ENCODE measurements at places on chromosomes 1 and 21.

GRCh38 chr21:37357691-37358090 lies 8.9 kb upstream of the DYRK1A start:
- DNase-seq, result no peak

DNA sequence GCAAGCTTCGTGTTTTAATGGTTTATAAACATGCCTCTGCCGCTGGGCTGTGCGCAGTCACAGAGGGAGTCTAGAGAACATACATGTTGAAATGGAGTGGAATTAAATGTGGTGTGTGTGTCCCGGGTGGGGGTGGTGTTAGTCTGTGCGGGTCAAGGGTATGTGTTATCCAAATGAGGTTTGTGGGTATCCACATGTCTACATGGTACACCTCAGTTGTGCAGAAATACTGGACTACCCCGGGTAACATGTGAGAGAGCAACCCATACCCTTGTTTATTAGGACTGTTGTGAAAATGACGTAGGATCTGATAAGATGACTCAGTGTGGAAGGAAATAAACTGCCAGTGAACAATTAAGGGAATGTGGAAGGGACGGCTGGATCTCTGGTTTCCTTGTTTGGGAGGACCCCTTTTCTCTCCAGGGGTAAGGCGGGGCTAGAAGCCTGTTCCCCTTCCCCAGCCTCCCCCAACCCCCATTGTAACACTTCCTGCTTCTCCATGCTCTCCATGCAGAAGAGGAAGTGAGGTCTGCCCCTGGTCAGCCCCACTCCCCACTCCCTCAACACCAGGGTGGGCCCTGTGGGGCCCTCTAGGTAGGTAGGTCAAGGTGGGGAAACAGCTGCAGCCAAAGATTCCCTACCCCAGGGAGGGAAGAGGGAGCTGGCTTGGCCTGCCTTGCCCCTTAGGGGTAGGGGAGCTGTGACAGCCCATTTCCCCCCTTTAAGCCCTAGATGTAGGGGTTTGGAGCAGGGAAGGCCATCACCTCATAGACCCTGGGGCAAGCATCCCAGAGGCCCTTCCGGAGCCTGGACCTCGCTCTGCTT lies 690 bp downstream of the EPS8L3 start:
- peak; percentile 54 for DNase-seq

GRCh38 chr1:110475362-110476027 lies 24.5 kb downstream of the PROK1 start:
- no peak for DNase-seq

DNA sequence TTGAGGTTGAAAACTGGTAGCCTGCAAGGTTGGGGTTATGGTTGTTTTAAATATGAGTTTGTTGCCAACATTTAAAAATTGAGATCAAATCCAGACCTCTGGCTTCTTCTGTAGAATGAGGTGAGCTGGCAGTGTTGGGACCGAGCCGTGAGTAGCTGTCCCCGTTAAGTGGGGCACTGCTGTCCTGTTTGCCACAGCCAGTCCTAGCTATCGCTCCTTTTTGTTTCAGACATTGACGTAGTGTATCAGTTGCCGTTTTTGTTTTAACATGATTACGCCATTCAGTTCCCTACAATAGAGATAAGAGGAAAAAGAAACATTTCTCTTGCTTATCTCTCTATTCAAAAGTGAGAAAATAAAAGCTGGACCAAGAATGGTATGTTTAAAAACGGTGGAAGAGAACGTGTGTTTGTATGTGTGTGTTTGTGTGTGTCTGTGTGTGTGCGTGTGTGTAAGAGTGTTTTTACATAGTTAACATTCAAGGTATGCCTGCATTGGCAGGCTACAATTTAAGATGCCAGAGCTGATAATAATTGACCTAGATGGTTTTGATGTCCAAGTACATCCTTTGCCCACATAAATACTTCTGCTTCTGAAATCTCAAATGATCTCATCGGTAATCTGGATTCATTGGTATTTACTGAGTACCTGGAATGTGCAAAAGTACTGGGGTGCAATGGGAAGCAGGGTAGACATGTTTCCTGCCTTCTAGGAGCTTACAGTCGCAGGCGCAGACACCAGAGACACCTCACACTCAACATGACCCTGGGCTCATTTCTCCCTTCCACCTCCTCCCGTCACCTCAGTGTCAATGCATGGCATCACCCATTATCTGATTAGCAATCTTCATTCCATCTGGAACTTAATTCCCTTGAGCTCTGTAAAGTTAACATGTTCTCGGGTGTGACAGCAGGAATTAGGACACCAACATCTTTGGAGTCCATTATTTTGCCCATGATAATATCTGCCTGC lies 65.8 kb downstream of the HUNK start:
- no peak for DNase-seq

- DNase-seq, result no peak
Measured at GRCh38 chr1:161187311-161187710, 10.0 kb upstream of the B4GALT3 start.

DNA sequence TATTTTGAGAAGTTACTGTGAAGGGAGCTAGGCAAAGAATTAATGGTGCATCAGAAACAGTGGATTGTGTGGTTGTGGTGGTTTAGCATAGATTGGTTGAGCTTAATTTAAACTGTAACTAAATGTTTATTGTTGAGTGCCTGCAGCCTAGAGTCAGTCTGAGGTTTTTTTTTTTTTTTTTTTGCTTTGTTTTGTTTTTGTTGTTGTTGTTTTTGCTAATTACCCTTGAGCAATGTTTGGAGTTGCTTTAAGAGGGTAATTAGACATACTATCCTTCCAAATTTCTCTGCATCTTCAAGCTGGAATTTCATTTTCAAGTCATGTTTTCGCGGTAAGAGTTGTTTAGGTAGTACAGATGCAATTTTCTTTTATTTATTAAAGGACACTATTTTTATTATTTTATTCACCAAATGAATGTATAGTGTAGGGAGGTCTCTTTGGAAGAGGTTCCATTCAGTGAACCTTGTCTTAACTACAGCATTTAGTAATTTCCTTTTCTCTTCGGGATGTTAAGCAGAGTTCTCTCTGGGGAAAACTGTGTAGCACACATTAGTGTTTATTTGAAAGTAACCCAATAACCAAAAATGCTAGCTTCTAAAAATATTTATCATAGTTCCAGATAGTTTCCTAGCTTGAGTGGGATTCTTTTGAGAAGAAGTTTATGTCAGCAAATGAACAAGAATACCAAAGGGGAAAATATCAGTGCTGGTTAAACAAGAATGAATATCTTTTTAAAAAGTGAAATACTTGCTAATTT lies 82.3 kb downstream of the CLIC4 start:
- DNase-seq, result no peak

DNA sequence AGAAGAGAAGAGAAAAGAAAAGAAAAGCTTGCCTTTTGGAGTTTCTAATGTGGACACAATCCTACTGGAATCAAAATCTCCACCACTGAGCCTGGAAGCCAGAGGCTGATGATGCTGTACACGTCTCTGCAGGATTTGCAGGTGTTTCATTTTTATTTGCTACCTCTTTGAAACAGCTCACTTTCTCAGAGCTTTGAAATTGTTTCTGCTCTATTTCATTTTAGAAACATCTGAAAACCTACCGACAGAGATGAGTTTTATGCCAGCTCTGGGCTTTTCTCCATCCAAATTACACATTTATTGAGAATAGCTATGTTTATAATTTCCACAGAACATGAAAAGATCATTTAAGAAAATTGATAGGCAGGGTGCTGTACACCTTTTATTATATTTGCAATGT lies 46.2 kb downstream of the URB2 start:
- no peak for DNase-seq

- no peak for DNase-seq
Measured at GRCh38 chr1:192628396-192629057, 7.4 kb upstream of the RGS13 start.

GRCh38 chr1:89605692-89606091 lies 27.2 kb upstream of the LRRC8C start:
- no peak for DNase-seq

DNA sequence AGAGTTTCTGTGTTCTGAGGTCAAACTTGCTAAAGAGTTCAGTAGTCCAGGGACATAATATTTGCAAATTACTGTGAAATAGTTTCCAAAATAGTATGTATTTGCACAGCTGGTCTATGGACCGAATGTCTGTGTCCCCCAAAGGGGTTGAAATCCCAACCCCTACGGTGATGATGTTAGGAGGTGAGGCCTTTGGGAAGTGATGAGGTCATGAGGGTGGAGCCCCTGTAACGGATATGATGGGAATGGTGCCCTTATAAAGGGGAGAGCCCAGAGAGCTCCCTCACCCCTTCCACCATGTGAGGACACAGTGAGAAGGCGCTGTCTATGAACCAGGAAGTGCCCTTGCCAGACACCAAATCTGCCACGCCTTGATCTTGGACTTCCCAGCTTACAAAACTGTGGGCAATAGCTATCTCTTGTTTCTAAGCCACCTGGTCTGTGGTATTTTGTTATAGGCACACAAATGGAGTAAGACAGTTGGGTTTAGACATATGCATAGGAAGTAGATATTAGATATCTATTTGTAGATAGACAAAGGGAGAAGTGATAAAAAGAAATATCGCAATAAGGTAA lies 21.7 kb downstream of the RNF187 start:
- DNase-seq, result peak; percentile 28

DNA sequence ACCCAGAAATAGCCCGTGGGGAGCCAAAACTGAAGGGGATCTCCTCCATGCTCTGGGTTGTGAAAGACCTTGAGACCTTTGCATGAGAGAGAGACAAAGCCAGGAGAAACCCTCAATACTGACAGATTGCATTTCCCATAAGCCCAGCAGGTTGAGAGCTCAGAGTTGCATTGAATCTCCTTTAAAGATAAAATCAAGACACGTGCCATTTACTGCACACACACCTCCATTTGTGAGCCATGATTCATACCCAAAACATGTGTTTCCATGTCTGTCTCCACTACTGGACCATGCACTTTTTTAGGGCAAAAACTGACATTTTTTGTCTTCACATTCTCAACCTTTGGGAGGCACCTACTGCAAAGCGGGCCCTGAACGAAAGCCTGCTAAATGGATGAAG lies 144.0 kb upstream of the NRIP1 start:
- no peak for DNase-seq

GRCh38 chr1:203133970-203134725 lies 6.6 kb downstream of the ADORA1 start:
- DNase-seq, result no peak

DNA sequence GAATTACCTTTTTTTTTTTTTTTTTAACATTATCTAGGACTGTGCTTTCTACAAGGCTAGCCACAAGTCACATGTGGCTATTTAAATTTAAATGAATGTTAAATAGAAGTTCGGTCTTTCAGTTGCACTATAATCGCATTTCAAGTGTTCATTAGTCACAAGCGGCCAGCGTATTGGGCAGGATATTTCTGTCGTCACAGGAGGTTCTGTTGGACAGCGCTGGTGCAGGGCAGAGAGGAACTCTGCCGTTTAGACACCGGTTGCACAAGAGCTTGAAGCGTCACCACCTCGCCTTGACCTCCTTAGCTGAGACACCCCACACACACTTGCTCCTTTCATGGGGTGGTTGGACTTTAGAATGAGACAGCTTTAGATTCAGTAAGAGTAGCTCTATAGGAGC lies 64.1 kb downstream of the BACE2 start:
- peak; percentile 66 for DNase-seq

DNA sequence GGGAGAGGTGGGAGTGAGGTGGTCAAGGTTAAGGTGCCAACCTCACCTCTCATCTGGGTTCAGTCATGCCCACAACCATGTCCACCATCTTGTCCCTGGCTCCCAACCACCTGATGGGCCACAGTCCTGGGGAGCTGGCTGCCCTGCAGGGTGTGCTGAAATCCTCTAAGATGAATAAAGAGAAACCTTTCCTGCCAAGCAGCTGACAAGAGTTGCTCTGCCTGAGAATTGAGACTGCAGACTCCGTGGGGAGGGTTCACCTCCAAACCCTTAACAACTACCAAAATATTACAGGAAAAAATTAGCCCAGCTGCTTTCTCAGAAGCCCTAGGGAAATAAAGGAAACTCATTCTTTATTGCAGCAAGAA lies 15.2 kb upstream of the FGR start:
- DNase-seq, result no peak

DNA sequence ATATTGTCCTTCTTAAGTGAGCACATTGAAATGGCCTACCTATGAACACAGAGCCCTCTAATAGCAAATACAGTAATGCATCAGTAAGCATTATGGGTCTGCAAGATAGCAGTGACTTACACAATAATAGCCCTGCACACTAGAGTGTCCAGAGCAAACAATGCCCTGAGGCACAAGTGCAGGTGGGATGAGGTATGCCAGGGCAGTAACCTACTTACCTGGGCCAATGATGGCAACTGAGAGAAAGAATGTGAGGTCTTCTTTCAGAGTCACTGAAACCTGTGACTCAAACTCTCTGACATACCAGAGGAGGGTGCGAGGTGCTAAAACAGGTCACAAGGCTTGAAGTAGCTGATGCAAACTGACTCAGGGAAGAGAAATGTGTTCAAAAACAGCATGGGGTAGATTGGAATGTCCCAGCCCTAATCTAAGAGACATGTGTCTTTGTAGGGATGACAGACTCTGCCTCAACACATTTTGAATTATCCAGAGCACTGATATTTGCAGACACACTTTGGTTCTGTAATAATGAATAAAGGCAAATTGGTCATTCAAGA lies 168.5 kb upstream of the RUNX1 start:
- no peak for DNase-seq

DNA sequence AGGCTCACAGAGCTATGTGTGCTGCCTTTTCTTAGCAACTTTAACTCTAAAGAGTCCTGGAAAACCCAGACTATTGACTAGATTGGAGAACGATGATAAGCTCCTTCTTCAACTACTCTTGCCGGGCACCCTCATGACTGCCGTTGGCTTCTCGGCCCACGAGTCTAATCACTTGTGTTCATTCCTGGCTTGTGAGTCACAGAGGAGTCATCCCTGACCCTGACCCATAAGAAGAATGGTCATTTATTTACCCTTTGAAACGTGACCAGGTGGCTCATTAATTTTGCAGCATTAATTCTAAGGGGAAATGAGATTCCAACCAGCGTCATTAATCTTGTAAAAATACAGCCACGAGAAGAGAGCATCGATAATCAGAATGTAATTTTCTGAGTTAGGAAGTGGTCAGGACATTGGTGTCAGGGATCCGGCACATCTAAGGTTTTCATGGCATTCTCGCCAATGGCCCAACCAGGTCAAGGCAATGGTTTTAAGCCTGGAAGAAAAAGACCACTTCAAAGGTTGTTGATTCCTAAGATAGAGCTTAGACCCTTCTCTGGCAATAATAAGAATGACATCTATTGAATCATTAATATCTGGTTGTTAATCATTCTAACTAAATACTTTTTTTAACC lies 183.6 kb upstream of the RUNX1 start:
- DNase-seq, result no peak

DNA sequence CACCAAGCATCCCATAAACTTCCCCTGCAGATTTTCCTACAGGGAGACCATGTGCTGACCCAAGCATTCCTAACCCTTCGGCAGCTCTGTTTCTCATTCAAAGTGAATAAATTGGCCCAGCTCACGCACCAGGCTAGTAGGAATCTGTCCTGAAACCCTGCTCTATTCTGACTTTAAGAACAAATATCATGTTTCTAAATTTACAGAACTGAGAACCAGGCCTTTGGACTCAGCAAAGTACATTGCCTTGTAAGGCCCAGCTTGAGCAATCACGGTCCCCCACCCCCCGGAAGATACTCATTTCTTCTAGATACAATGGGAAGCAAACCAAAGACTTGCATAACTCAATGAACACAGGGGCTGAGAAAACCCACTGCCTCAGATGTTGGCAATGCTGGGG lies 160.1 kb upstream of the NFIA start:
- DNase-seq, result no peak
